OCI-LY7 (cell line): ENCODE measurements at places on chromosomes 5 and 9. TPM values are rescaled to one million over a fixed set of nuclear protein-coding genes. Genes with fewer than 3 reads are reported as not detected.

PCDHGA12 gene
- total RNA-seq, result 3.0 and 3.4 TPM in 2 replicates

RGMB gene
- total RNA-seq, result 11.2 and 15.0 TPM in 2 replicates

GPRIN1 gene
- 4.5 and 5.3 TPM in 2 replicates for total RNA-seq

HRCT1 gene
- total RNA-seq, result not detected in 2 replicates

SARDH gene
- 39.4 and 42.8 TPM in 2 replicates for total RNA-seq

DCAF12 gene
- total RNA-seq, result 70.5 and 83.5 TPM in 2 replicates

LEAP2 gene
- total RNA-seq, result 5.4 and 5.6 TPM in 2 replicates

GLT6D1 gene
- total RNA-seq, result not detected in 2 replicates

UNC5A gene
- not detected in 2 replicates for total RNA-seq
